ENCODE measurements at places on chromosomes 1 and 21.

DNA sequence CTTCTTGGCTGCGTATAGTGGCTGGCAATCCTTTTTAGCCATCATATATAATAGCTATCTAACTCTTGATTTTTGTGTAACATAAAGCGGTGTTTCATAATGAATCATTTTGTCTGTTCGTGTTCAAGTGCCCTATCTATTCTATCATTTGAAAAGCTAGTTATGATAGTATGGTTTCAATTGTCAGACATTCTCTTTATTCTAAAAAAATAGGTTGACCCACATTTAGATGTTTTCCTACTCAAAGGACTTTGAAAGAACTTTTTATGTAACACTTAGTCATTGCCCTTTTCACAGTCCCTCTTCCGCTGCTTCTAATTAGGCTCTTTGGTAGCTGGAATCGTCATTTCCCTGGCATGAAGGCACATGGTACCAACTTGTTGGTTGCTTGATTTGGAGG, 272.2 kb upstream of the B3GALT2 start:
- no peak for DNase-seq

- no peak for DNase-seq
Observed at GRCh38 chr1:184567637-184568036, 180.8 kb downstream of the C1orf21 start.

GRCh38 chr1:159932296-159933285, 7.3 kb upstream of the TAGLN2 start:
- no peak for DNase-seq

DNA sequence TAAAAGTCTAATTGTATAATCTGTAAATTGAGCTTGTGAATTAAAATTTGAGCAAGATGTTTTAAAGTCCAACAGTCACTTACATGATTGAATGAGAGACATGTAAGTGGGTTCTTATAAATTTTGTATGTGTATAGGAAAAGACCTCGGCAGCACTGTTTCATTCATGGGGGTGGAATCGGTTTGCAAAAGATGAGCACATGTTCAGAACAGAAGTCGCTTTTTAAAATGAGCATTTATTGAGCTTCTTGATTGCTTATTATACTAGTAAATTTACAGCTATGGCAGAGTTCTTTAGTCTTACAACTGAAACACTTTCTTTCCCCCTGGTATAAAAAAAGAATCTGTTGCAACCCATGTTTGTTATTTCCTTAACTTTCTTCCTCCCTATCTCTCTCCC, 33.9 kb downstream of the ACTN2 start:
- DNase-seq, result no peak

- DNase-seq, result no peak
Observed at GRCh38 chr1:240174734-240175133, 83.1 kb downstream of the FMN2 start.
